ENCODE measurements at places on chromosomes 5 and 9. TPM values are rescaled to one million over a fixed set of nuclear protein-coding genes. Genes with fewer than 3 reads are reported as not detected.

DNA sequence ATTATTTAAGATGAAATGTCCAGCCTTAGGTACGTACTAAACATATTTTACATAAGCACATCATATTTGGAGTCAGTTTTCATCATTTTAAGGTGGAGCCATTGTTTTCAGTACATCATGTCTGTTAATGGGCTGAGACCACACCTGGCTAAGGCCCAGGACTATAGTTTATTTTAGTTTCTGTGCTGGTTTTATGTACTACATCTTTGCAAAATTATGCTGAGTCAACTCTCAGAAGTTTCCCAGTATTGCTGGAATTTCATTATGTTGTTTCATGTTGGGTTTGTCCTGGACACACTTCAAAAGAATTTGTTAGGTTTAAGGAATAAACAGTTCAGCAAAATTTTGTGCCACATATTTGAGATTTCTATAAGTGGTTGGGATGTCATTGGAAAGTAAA lies 171.2 kb downstream of the CCDC171 start:
- H3K27me3 ChIP-seq = no peaks in the 10 kb centered on the region
- no peak overlapping the region for H3K27ac ChIP-seq
- no peak for DNase-seq
- no peak overlapping the region for H3K4me3 ChIP-seq

Gene ANKRD31
- 0.45 TPM for total RNA-seq

Gene BARX1
- total RNA-seq = 0.71 TPM

DNA sequence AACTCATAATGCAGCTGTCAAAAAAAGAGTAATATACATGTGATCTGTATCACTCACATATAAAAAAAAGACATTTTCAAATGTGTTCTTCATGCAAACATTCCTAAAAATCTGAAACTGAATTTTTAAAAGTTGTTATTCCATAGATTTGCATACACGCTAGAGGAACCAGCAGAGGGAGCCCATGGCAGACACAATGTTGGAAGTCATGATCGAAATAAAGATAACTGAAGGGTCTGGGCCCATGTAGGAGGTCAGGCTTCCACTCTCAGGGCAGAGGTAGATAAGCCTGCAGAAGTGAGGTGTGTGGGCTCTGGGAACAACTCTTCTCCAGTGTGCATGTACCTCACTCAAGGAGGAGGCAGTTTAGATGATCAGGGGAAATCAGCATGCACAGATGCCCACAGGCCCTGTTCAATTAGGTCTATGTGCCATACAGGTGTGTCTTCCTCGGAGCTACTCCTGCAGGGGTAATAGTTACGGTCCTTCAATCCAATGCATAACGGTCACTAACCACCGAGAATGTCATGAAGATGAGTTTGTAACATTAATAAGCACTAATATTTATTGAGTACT lies 208.6 kb downstream of the EPB41L4A start:
- H3K4me1 ChIP-seq = peaks cover 21% of the 10 kb centered on the region
- H3K36me3 ChIP-seq = peaks cover 18% of the 10 kb centered on the region
- DNase-seq = no peak
- H3K4me3 ChIP-seq = no peak overlapping the region
- H3K27ac ChIP-seq = no peak overlapping the region

Gene LRRC14B
- not detected for total RNA-seq

GRCh38 chr5:179309751-179310320 lies 35.4 kb downstream of the ADAMTS2 start:
- H3K27ac ChIP-seq = no peak overlapping the region
- no peaks in the 10 kb centered on the region for H3K27me3 ChIP-seq
- DNase-seq = no peak
- no peaks in the 10 kb centered on the region for H3K36me3 ChIP-seq
